Activated T-helper 17 cell treated with anti-CD3 and anti-CD28 coated beads, Interleukin-2, amount 50 U/mL, for 72 hours (primary cell): ENCODE measurements at places on chromosomes 2 and 18.

GRCh38 chr2:205324355-205324754, 357.9 kb upstream of the NRP2 start:
- ATAC-seq, result no peak

DNA sequence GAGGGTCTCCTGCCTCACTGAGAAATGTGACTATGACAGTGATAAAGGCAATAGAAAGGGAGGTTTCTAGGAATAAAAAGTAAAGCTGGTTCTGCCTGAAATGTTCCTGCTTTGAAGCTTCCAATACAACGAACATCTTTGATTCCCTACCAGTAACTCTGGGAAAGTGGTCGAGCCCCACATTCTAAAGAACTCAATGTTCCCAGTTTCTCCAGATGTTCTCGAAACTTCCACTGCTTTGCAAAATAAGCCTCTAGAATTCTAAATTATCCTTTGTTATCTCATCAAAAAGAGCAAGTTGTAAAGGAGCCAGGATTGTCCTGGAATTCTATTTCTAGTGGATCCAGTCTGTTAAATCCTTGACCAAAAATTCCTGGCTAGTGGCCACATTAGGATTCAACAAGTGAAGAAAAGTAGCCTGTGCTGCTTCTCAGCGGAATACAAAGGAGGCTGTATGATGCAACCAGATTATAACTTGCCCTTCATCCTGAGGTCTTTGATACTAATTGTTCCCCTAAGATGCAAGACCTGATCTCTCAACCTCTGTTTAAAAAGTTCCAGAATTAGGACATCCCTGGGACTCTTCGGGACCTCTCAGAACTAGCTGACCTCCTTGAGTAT, 8.4 kb downstream of the SCN7A start:
- ATAC-seq, result no peak

DNA sequence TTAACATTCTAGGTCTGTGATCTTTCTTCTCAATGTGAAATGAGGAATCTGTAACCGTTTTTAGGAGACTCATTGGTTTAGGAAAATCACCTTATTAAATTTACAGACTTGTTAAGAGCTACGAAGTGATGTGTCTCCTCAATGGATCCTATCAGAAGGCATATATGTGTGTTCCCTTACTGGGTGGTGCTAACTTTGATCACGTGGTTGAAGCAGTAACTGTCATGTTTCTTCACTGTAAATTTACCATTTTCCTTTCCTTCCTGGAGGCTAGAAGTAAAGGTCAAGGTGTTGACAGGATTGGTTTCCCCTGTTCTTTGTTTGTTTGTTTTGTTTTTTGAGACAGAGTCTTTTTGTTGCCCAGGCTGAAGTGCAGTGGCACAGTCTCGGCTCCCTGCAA, 1.4 kb upstream of the MTHFD2 start:
- no peak for ATAC-seq

GRCh38 chr18:75106746-75107145, 102.2 kb downstream of the PTGR3 start:
- ATAC-seq, result no peak
